ENCODE measurements at places on chromosomes 1 and 21. TPM values are rescaled to one million over a fixed set of nuclear protein-coding genes. Genes with fewer than 3 reads are reported as not detected.

- peak overlapping the region; percentile 40 for H3K27ac ChIP-seq
- peaks cover 17% of the 10 kb centered on the region for H3K4me1 ChIP-seq
- H3K27me3 ChIP-seq, result no peaks in the 10 kb centered on the region
- peak overlapping the region; percentile 73 for H3K4me3 ChIP-seq
These were observed 684 bp upstream of the MRPL20 start for GRCh38 chr1:1407636-1408318.

PADI1 gene
- not detected for polyA plus RNA-seq

MYOG gene
- not detected for polyA plus RNA-seq

MSH4 gene
- polyA plus RNA-seq, result not detected

OR2T35 gene
- not detected for polyA plus RNA-seq

DNA sequence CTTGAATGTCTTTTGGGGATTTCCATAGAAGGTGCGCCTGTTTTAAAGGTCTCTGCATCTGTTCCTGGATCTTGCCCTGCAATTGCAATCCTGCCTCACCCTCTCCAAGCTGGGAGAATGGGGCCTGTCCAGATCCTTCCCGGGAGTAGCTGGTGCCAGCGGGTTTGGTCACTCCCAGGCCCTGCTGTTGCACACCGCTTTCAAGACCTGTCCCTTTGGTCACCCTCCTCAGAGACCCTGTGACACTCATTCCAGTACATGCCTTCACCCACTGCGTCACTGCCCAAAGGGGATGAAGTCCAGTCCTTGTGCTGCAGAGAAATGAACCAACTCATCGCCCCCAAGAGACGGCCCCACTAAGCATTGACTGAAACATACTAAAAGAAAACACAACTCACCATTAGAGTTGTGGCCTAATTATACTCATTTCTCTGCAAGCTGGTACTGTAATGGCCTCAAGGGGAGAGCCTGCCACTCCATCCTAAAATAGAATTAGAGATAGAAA is 1.9 kb upstream of the IRF2BP2 start:
- peak overlapping the region; percentile 98 for H3K27ac ChIP-seq
- peaks cover 66% of the 10 kb centered on the region for H3K4me1 ChIP-seq
- H3K36me3 ChIP-seq, result peaks cover 9% of the 10 kb centered on the region
- peak; percentile 67 for DNase-seq
- H3K27me3 ChIP-seq, result no peaks in the 10 kb centered on the region
- H3K4me3 ChIP-seq, result peak overlapping the region; percentile 22

GRCh38 chr1:187417520-187417919 is 588.8 kb downstream of the PLA2G4A start:
- H3K4me1 ChIP-seq, result no peaks in the 10 kb centered on the region
- no peak for DNase-seq
- no peak overlapping the region for H3K4me3 ChIP-seq

All from CD14-positive monocyte (primary cell).